ENCODE measurements at places on chromosomes 12 and 14.

DNA sequence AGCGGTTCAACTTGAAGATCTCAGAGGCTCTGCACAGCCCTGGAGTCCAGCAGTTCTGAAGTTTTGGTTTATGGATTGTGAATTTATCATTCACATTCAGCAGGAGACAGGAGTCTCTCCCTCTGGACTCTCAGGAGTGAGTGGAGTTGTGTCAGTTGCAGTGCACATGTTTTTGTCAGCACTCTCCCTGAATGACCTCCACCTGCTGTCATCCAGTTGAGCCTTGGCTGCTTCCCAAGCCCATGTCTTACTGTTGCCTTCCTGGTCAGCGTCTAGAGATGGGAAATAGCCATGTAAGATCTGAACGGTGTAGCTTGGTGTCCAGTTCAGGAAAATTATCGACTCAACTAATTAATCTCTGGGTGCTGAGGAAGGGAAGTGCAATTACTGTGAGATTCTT is 133.2 kb downstream of the PRKCH start:
- DNase-seq: no peak

DNA sequence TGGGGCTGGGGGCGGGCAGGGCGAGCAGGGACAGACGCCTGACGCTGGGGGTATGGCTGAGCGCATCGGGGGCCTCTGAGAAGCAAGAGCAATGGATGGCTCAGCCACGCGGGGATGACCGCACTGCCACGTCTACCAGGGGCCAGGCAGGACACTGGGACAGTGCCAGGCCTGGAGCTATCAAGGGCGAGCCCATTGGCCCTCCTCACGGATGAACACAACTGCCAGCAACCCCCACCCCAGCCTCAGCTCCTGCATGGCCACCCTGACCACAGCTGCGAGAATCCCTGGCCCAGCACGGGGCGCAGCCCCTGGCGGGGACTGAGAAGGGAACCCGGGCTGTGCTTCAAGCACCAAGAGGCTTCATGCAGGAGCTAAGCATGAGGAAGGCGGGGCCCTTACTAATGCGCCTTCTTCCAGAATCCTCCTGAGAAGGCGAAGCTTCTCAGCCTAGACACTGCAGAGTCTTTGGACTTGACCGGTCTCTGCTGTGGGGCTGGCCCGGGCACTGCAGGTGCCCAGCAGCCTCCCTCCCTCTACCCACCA is 9.5 kb downstream of the ARL6IP4 start:
- no peak for DNase-seq

DNA sequence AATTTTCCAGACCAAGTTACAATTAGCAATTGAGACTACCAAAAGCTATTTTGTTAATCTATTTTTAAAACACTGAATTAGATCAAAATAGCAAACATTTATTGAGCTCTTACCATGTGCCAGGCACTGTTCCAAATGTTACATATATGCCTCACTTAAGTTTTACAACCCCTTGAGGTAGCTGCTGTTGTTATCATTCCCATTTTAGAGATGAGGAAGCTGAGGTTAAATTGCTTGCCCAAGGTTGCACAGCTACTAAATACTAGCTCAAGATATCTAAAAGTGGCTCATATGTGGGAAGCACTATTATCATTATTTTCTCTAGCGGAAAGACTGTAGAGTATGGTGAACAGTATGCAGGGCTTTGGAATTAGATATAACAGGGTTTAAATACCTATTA is 19.5 kb upstream of the NAP1L1 start:
- DNase-seq: no peak

DNA sequence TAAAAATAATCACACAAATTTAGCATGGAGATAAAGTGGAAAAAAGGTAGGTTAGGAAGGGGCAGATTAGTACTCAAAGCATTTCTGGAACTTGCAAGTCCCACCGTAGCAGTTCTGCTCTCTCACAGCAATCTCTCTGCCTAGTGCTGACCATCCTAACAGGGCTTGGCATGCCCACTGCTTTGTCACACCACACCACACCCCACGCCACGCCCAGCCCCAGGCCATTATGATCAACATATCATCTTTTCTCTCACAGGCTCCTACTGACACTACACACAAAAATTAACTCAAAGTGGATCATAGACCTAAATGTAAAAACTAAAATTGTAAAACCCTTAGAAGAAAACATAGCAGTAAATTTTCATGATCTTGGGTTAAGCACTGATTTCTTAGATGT is 273.7 kb downstream of the DAD1 start:
- no peak for DNase-seq

DNA sequence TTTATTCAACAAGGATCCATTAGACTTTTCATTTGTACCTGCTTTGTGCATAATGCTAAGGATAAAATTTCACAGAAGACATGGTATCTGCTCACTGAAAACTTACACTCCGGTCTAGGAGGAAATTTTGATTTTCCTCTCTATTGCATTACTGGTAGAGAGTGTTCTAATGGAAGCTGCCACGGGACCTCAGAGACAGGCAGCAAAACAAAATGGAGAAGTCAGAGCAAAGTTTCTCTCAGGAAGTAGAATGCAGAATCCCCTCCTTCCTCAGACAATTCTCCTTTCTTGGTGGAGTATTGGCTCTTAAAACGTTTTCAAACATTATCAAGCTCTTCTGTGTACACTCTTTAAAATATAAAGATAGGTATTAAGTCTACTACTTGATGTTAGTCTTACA is 12.3 kb downstream of the CLEC2B start:
- DNase-seq: no peak

GRCh38 chr14:69855180-69855832 is 23.9 kb upstream of the SMOC1 start:
- no peak for DNase-seq

DNA sequence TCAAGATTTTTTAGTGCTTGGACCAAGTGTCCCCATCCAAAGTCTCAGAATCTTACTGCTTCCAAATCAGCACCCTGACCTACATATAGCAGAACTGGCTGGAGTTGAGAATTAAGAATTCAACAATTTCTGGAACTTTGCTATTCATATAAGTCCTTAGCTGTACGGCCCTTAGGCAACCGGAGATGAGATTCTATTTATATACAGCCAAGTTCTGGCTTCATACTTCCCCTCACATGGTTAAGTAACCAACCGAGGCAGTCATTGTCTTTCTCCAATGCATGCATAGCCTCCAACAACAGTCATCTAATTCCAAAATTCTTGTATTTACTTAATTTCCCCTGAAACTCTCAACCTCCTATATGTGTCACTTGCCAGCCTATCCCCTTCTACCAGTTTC is 76.6 kb downstream of the SINHCAF start:
- DNase-seq: no peak

DNA sequence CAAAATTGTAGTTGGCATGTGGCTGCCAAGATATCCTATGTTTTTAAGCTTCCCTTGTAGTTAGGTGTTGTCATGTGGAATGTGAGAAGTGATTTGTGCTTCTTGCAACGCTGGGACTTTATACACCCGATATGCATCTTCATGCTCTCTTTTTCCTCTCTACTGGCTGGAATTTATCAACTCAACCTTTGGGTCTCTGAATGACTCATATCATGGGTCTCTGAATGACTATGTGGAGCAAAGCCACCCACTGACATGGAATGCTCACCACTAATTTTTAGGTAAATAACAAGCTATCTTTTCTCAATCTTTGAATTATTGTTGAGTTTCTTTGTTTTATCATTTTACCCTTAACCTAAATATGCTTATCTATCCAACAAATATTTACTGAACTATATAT is 144.6 kb downstream of the ATP23 start:
- DNase-seq: no peak

GRCh38 chr12:125185311-125185739 is 120.1 kb downstream of the AACS start:
- no peak for DNase-seq

DNA sequence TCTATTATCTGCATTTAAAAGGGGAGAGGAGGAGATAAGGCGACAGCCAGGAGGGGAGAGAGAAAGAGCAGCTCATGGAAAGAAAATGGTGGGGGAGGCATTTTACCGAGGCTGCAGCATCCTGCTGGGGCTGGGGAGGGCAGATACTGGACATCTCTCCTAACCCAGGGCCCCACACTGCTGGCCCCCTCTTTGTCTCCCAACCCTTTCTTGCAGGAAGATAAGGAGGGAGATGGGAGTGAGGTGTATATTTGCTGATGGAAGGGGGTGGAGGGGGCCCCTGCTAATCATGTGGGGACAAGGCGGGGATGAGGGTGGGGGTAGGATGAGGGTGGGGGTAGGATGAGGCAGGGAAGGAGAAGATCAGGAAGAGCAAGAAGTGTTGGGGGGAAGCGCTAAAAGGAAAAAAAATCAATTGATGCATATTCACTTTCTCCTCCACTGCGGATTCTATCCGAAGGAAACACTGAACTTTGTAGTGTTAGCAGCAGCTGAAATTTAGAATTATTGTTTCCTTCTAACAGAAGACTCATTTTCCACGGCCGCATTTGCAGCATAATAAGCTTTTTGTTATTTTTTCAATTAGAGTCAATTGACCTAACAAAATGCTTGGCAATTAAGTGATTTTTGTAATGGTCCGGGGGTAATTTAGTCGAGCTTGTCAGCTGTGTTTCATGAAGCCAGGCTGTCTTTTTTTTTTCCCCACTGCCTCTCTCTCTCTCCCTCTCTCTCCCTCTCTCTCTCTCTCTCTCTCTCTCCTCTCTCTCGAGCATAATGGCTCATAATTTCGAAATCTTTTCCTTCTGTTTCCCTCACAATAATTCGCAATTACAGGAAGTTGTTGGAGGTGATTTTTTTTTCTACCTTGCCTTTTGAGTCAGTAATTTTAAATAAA is 1134.6 kb downstream of the BCL11B start:
- DNase-seq: peak; percentile 48

DNA sequence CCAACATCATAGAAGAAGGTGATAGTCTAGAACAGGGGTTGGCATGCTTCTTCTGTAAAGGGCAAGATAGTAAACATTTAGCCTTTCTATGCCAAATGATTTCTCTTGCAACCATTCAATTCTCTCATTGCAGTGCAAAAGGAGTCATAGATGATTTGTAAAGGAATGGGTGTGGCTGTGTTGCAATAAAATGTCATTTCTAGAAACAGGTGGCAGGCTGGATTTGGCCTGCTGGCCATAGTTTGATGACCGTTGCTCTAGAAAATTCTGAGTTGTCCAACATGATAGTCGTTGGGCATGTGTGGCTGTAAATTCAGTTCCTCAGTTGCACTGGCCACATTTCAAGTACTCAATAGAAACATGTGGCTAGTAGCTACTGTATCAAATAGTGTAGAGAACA is 21.7 kb downstream of the SMCO2 start:
- no peak for DNase-seq

DNA sequence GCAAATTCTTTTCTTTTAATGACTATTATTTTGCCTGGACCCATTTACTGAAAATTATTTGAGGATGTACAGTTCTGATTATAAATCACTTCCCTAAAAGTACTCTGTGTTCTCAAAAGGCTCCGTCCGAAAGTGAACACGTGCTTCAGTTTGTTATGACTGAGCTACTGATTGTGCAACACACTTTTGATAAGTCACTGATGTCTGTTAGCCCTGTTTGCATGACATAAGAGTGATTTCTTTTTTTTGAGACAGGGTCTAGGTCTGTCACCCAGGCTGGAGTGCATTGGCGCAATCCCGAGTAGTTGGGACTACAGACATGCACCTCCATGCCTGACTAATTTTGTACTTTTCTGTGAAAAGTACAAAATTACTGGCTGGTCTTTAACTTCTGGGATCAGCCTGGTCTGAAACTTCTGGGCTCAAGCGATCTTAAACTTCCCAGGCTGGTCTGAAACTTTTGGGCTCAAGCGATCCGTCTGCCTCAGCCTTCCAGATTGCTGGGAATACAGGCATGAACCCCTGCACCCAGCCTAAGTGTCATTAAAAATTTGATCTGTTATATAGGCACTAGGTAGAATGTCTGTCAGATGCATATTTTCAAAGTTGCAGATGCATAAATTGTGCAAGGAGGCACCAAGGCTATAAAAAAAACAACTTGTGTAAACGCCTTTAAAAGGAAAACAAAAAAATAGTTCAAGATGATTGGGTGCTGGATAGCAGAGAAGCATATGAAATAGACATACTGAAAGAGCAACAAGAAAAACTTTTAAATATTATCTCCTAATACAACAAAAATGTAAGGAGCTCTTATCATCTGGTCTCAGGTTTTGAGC is 111.5 kb downstream of the SRGAP1 start:
- DNase-seq: no peak

- no peak for DNase-seq
These were observed 17.0 kb downstream of the DLST start for GRCh38 chr14:74898694-74899093.

- no peak for DNase-seq
These were observed 42.3 kb upstream of the TPH2 start for GRCh38 chr12:71896205-71896882.

DNA sequence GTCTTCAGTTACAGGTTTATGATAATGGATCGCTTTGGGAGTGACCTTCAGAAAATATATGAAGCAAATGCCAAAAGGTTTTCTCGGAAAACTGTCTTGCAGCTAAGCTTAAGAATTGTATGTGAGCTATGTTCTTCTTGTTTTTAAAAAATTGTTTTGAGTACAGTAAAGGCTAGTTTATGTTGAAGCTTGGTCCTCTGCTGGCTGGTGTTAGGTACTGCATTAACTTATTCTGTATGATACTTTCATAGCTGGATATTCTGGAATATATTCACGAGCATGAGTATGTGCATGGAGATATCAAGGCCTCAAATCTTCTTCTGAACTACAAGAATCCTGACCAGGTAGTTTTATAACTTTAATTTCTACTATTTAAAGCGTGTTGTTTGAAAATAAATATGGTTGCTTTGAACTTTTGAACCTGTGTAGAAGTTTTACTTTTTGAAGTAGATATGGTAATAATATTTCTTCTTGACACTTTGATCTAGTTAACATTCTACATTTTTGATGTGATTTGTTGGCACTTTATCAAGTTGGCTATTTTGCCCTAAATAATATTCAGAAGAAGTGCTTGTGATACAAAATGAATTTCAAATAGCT is 55.7 kb downstream of the VRK1 start:
- peak; percentile 41 for DNase-seq

GRCh38 chr14:105343194-105343593 is 28.6 kb downstream of the PACS2 start:
- DNase-seq: peak; percentile 50

GRCh38 chr12:44002607-44003006 is 166.7 kb downstream of the TMEM117 start:
- DNase-seq: no peak

DNA sequence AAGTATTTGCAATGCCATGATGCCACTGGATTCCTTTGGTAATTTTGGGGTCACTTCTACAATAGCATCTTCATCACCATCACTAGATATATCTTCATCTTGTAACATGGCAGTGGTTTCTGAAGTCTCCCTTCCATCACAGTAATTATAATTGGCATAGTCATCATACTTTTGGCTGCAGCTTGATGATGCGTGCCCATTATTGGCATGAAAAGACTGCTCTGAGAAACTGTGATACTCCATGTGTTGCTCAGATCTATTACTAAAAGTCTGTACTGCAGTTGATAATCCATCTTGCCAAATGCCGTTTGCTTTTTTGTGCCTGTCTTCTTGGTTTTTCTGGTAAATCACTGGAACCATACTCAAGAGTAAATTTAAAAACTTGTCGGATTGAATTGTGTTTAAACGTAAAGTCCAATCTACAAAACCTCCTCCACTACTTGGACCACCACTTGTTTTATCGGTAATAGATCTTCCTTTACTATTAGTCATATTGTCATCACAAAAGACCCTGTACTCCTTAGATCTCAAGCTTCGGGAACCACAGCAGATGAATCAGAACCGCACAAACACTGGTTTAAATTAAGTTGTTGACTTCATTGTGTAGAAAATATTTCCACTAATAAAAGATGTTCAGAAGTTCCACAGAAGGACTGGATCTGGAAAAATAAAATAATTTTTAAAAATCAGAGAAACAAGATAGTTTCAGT is 29.9 kb downstream of the SLC41A2 start:
- DNase-seq: no peak
